NCI-H1694 (cell line): ENCODE measurements at places on chromosomes 2 and 18.
A peak's percentile ranks its signal among the peaks of the same experiment; 100 is the strongest.

- DNase-seq, result no peak
Measured at GRCh38 chr2:165567273-165567672, 97.8 kb downstream of the CSRNP3 start.

GRCh38 chr18:50189160-50189559 is 5.8 kb downstream of the MYO5B start:
- no peak for DNase-seq

DNA sequence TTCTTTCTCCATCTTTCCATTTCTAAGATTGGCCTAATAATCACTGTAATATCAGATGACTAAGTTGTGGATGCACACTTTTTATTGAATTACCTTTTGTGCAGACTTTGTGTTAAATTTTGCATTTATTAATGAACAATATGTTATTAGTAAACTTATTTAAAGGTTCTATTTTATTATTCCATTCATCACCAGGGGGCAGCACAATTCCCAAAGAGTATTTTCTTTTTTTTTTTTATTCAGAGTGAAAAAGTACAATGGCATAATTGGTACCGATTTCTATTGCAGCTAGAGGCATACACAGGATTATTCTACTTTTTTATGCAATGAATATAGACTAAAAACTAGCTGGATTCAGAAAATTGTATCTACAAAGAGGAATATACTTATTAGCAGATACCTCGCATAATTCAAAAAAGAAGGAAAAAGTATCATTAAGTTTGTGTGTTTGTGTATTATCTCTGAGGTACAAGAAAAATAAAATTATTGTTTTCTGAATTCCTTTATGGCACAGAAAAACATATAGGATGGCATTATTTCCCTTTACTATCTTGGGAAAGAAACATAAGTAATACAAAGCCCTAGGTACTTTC is 390.6 kb downstream of the ERBB4 start:
- peak; percentile 45 for DNase-seq

DNA sequence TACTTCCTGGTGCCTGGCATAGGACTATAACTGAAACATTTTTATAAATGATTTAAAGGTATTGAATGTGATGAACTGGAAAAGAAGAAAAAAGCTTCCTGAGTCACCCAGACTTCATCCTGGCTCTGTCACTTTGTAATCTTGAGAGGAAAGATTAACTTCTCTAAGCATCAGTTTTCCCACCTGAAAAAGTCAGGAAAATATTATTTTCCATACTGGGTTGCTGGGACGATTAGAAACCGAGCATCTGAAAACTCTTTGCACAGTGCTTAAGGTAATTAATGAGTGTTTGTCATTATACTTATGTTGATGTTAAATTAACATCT is 71.8 kb downstream of the FMNL2 start:
- DNase-seq, result no peak

DNA sequence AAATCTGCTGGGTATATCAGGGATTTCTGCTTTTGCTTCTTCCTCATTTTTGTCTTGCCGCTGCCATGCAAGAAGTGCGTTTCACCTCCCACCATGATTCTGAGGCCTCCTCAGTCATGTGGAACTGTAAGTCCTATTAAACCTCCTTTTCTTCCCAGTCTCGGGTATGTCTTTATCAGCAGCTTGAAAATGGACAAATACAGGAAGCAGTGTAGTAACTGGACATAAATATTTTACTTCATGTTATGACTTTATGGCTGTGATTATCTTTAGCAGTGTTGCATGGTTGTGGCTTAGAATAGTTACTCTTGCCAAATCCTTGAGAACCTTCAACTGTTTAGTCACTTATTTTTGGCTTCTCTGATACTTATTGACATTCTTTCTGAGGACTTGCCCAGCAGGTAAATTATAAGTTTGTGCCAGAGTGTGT is 66.2 kb upstream of the DLX2 start:
- no peak for DNase-seq
